ENCODE measurements at places on chromosomes 2 and 18. TPM values are rescaled to one million over a fixed set of nuclear protein-coding genes. Genes with fewer than 3 reads are reported as not detected.

Gene TEX44
- not detected for total RNA-seq

Gene CDH20
- 2.8 TPM for total RNA-seq

Gene GCG
- not detected for total RNA-seq

Gene ABCG5
- not detected for total RNA-seq

Gene SERPINB2
- total RNA-seq, result 30.7 TPM

Measured in endothelial cell of coronary artery (primary cell).